Activated B cell treated with CpG ODN at 0.5 μM for 24 hours (primary cell): ENCODE measurements at places on chromosomes 5 and 9. TPM values are rescaled to one million over a fixed set of nuclear protein-coding genes. Genes with fewer than 3 reads are reported as not detected.

The LRRC70 gene
- total RNA-seq = 0.84 and 1.2 TPM in 2 replicates

The GPR151 gene
- total RNA-seq = not detected in 2 replicates

The FOXD4L5 gene
- total RNA-seq = 0.49 and 0.75 TPM in 2 replicates

The TLX3 gene
- not detected in 2 replicates for total RNA-seq

The SVEP1 gene
- not detected in 2 replicates for total RNA-seq

The NDFIP1 gene
- total RNA-seq = 19.7 and 24.2 TPM in 2 replicates

The ANXA1 gene
- total RNA-seq = 0.27 and 0.71 TPM in 2 replicates

The RNF183 gene
- not detected in 2 replicates for total RNA-seq

The TRPM6 gene
- not detected in 2 replicates for total RNA-seq

The SPINK4 gene
- not detected in 2 replicates for total RNA-seq

The EDIL3 gene
- not detected in 2 replicates for total RNA-seq

The ADGRV1 gene
- 0.13 TPM in 1 of 2 replicates, not detected in the other for total RNA-seq

The SLC27A6 gene
- total RNA-seq = not detected in 2 replicates

The ZNF454 gene
- total RNA-seq = not detected in 2 replicates

The SHISAL2B gene
- total RNA-seq = not detected in 2 replicates

The SPATA31E1 gene
- not detected in 2 replicates for total RNA-seq

The ARID3C gene
- not detected in 2 replicates for total RNA-seq
